Activated T-helper 9 cell treated with anti-CD3 and anti-CD28 coated beads, Interleukin-2, amount 50 U/mL, for 16 hours (primary cell): ENCODE measurements at places on chromosomes 11 and 22.

DNA sequence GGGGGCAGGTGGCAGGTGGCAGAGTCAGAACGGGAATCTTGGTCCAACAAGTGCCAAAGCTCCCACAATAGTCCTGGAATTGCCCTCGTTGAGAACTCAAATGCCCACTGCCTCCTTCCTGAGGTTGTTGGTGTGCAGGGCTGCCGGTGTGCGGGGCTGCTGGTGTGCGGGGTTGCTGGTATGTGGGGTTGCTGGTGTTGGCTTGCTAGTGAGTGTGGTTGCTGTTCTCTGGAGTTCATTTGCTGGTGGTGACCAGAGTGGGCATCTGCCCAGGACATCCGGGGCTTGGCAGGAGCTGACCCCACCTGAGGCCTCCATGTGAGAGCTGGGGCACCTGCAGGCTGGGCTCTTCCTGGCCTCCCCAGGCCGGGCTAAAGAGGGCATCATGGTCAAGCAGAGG is 14.0 kb upstream of the MPPED1 start:
- DNase-seq = no peak

DNA sequence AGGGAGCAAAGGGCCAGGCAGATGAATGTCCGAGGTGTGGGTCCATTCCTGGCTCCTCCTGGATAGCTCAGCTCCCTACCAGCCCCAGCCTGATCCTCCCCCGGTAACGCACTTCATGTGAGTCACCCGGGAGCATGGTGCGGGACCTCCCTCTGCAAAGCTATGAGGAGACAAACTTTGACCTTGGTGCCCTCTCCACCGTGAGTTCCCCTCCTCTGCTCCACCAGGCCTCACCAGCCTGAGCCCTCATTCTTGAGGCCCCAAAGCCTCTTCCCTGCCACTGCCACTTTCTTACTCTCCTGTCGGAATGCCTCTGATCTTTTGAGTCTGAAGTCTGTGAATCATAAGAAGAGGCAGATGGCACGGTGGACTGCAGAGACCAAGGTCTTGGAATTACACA is 37.4 kb upstream of the CD82 start:
- no peak for DNase-seq

DNA sequence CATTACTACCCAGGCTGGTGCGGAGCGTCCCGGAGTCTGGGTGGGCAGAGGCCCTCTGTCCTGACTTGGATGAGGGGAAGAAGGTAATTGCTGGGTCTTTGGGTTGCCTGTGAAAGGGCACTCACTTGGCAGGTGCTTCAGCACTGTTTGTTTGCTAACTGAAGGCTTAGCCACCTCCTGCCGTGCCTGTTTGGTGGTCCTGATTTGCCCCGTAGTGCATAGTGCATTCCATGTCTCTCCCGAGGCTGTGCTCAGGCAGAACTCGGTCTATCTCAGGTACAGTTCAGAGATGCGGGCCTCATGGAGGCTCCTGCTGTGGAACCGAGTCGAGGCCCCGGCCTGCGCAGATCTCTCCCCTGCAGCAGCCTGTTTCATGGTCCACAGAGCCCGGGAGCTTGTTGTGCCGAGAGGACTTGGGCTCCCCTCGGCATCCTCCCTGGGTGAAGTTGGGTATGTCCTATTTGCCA is 146.2 kb downstream of the TBC1D22A start:
- no peak for DNase-seq

GRCh38 chr11:83681031-83681781 is 395.0 kb upstream of the CCDC90B start:
- no peak for DNase-seq

- no peak for DNase-seq
Observed at GRCh38 chr22:35564975-35565867, 24.6 kb downstream of the RASD2 start.

GRCh38 chr22:48806227-48806781 is 1021.4 kb downstream of the BRD1 start:
- no peak for DNase-seq

GRCh38 chr11:117410861-117411710 is 83.4 kb downstream of the CEP164 start:
- DNase-seq = no peak

- no peak for DNase-seq
Observed at GRCh38 chr22:48701296-48702030, 1126.2 kb downstream of the BRD1 start.

DNA sequence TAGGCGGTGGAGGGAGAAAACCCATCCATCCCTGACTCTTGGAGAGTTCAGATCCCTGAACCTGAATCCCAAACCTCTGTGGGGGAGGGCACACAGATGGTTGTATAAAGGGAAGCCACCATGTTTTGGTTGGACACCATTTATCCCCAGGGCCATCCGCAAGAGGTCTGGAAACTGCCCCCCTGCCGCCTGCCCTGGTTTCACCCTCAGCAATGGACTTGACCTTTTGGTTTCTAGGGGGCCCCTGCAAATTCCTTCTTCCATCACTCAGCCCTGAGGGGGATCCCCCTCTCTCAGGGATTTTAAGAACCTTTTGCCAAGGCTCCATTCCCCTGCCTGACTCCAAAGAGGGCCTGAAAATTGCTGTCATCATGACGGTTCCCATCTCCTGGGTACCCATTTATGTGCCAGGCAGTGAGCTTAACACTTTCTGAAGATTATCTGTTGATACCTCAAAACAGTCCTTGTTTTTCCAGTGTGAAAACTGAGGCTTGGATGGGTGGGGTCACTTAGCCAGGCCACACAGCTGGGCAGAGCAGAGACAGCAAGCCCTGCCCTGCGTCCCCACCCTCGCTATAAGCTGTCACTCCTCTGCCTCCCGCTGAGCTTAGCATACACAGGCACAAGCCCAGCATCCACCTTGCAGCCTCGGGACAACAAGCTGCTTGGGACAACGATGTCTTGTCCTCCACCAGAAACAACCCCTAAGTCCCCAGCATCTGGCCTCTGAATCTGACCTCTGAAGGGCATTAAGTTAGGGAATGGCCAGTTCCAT is 33.2 kb upstream of the CRYBB3 start:
- DNase-seq = no peak

GRCh38 chr22:47012589-47013370 is 250.3 kb downstream of the TBC1D22A start:
- DNase-seq = no peak

DNA sequence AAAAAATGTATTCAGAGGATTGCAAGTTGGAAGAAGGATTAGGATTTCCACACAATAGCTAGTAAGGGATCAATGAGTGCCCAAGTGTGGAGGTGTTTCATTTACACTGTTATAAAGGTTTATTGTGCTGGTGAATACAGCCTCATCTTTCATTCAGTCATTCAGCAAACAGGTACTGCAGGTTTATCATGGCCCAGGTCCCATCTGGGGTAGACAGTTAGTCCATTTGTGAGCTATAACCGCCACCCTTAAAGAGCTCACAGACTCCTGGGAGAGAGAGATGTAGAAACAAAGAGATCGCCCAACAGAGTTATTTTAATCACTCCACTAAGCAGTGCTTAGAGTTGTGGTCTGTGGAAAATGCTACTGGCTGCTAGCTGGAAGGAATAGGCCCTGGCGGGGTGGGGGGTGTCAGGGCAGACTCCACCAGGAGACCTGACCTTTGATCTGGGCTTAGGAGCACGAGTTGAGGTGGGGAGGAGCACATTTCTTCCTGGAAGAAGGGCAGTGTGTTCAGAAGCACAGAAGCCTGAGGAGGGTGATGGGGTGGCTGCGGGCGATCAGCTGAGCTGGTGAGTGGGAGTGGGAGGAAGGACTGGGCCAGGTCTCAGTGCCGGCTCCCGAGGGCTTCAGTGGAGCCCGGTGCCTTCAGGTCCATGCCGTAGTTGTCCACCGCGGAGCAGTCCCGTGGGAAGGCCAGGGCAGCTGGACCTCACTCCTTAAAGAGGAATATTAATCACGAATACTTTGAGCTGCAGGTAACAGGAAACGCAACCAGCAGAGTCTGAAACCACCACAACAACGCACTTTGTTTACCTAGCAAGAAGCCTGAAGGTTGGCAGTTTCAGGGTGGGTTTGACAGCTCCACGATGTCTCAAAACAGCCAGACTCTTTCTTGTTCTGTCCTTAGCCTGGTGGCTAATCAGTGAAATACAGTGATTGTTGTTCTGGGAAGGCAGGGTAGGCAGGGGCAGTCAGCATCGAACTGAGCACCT is 11.2 kb downstream of the TOM1 start:
- DNase-seq = no peak

- no peak for DNase-seq
Observed at GRCh38 chr11:26142891-26143290, 189.0 kb upstream of the ANO3 start.

DNA sequence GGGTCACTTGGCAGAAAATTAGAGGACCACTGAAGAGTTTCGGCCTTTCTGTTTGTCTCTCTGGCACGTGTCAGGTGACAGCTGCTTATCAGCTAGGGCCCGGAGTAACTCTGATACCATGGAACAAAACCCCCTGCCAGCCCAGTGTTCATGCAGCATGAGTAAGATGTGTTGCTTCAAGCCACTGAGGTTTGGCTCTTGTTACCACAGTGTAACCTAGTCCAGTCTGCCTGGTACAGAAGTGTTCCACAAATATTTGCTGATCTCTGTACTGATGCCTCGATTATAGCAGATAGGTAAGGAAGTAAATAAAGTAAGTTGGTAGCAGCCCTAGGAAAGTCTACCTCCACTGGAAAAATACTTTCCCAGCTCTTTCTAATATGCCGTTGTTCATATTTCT is 20.5 kb upstream of the ETS1 start:
- no peak for DNase-seq

DNA sequence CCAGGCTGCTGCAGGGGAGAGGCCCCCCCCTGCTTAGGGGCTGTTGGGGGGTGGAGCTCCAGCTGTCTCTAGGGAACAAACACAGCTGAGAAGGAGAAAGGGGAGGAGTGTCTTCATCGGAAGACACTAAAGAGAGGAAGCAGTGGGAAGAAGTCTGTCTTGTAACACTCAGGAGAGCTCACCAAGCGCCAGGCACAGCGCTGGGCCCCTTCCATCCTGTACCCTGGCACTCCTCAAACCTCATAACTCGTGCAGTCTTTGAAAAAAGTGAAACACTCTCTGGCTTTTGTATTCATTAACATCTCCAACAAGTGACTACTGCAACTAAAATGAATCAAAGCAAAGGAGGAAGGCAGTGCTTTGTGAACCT is 67.4 kb upstream of the PRDM11 start:
- DNase-seq = no peak

DNA sequence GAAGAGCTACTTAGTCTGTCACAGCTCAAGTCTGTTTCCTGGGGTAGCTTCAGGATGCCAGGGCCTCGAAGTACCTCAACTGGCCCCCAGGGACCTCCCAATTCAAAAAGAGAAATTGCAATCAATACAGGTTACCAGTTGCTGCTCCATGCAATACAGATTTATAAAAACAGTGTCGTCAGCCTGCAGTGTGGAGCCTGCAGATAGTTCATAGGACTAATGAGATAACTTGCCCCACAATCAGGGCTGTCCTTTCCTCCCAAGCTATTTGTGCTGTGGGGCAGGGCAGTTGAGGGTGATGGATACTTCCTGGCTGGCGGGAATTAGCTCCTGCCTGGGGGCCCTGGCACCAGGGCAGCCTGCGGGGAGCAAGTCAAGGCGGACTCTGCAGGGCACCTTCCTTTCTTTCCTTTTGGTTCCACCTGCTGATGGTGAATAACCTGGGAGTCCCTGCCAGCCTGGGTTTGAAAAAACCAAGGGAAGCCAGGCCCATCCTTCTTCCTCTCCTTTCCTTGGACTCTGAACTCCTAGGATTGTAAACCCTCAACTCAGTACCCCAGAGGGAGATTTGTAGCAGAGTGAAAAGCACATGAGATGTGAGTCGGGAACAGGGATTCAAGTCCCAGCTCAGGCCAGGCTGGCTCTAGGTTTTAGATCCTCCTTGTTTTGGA is 216.6 kb downstream of the CEP164 start:
- no peak for DNase-seq

DNA sequence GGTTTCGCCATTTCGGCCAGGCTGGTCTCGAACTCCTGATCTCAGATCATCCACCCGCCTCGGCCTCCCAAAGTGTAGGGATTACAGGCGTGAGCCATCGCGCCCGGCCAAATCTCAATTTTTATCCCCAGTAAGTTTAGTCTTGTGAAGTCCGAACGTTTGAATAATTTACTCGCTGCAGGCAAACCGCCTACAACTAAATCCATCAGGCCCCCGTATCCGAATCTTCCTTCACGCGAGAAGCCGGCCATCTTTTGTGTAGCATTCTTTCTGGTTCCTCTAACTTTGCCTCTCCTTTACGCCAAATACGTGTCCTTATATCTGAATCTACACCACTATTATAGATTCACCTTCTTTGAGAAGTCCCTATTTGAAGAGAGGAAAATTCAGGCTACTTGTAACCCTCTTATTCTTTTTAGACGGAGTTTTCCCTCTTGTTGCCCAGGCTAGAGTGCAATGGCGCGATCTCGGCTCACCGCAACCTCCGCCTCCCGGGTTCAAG is 581 bp upstream of the EIF3L start:
- no peak for DNase-seq

DNA sequence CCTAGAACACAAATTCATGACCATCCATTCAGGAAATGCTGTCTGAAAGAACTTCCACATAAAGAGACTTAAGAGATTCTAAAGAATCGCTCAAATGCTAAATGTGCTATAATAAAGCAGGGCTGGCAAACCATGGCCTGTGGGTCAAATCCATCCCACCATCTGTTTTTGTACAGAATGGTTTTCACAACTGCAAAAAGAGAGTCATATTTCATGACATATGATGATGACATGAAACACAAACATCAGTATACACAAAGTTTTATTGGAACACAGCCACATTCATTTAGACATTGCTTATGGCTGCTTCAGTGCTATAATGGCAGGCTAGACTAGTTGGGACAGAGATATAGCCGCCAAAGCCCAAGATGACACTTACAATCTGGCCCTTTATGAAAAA is 85.1 kb downstream of the RRAS2 start:
- DNase-seq = no peak

GRCh38 chr22:24894220-24894975 is 52.1 kb downstream of the LHFPL7 start:
- no peak for DNase-seq

DNA sequence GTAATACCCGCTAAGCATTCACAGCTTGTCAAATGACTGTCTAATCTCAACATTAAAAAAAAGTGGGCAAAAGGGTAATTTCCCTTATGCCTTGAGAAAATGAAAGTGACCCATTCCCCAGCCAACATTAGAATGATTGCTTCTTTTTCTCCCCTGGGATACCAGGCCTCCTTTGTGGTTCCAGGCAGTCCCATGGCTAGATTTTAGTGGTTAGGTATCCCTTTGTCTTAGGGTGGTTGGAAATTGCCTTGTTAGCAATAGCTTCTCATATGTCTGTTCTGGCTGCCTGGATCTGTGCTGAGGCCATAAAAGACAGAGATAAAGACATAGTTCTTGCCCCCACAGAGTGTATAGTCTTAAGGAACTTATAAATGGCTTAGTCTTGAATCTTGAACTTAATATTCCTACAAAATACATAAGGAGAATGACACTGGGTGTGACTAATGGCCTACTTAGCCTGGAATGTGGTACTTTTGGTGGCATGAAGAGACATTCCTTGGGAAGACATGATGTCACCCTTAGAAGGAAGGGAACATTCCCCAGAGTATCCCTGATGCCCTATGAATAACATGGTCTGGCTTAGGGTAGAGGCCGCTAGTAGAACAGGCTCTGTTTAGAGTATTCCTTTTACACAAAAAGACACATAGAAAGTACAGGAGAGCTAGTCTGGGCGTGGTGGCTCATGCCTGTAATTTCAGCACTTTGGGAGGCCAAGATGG is 90.3 kb downstream of the ZBTB16 start:
- DNase-seq = no peak
